ENCODE measurements at places on chromosomes 7 and 10. TPM values are rescaled to one million over a fixed set of nuclear protein-coding genes. Genes with fewer than 3 reads are reported as not detected.

The SNX8 gene
- 22.1 TPM for total RNA-seq

The ZPBP gene
- not detected for total RNA-seq

The PPP1R17 gene
- not detected for total RNA-seq

The GJD4 gene
- total RNA-seq = not detected

The DOCK1 gene
- 0.06 TPM for total RNA-seq

The OR2A12 gene
- not detected for total RNA-seq

DNA sequence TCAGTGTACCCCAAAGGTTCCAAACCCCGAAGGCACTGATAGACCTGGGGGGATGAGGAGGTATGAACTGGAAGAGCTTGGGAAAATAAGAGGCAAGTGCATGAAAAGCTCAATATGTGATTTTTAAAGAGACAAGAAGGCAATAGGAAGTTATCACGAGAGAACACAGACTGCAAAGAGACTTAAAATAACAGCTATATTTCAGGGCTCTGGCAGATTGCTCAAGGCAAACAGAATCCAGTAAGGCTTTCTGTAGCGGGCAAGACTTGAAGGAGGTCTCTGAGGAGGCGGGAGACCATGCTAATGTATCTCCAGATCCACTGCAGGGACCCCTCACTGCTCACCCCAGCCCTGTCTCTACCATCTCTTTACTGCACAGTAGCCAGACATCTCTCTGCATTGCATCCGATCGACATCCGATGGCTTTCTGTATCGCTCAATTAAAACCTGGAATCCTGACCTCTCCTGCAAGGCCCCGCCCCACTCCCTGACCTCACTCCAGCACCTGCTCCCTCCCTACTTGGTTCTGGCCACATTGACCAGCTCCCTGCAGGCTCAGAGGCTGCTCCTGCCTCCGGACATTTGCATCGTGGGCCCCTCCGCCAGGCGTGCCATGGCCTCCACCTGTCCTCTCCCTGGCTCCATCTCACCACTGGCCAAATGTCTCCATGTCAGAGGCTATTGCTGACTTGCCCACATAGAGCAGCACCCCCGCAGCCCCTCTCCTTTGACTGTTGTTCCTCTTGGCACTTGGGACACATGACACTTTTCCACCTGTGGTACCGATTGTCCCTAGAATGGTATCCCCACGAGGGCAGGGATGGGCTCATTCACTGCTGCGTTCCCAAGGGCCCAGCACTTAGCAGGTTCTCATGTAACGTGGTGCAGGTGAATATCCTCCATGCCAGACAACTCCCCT, 118.0 kb downstream of the PRKAG2 start:
- H3K4me1 ChIP-seq = peaks cover 24% of the 10 kb centered on the region
- H3K4me3 ChIP-seq = no peak overlapping the region
- H3K27ac ChIP-seq = peak overlapping the region; percentile 60
- no peaks in the 10 kb centered on the region for H3K27me3 ChIP-seq
- peaks cover 2% of the 10 kb centered on the region for H3K36me3 ChIP-seq

- no peak for DNase-seq
These were observed 47.5 kb downstream of the RNF133 start for GRCh38 chr7:122651451-122651850.

GRCh38 chr7:80302636-80303035, 168.0 kb downstream of the GNAI1 start:
- H3K27ac ChIP-seq = no peak overlapping the region
- H3K27me3 ChIP-seq = peaks cover 3% of the 10 kb centered on the region
- no peak overlapping the region for H3K4me3 ChIP-seq
- H3K36me3 ChIP-seq = no peaks in the 10 kb centered on the region
- DNase-seq = no peak
- H3K4me1 ChIP-seq = no peaks in the 10 kb centered on the region

DNA sequence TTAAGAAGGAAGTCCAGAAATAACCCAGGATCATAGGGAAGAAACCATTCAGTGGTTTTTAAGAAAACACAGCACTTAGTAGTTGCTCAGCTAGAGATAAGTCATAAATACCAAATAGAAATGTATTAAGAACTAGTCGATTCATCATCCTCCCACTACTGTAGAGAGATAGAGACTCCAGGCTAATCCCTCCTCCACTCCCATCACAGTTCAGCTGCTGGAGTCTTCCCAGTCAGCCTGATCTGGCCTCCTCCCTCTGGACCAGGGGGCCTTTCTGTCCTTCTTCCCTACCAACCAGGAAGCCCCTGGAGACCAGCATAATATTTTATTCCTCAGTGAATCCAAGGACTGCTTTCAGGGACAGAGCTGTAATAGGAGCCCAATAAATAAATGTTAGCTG, 294.1 kb upstream of the YAE1 start:
- no peak overlapping the region for H3K27ac ChIP-seq
- no peak for DNase-seq
- peaks cover 3% of the 10 kb centered on the region for H3K27me3 ChIP-seq
- H3K36me3 ChIP-seq = no peaks in the 10 kb centered on the region
- no peak overlapping the region for H3K4me3 ChIP-seq

DNA sequence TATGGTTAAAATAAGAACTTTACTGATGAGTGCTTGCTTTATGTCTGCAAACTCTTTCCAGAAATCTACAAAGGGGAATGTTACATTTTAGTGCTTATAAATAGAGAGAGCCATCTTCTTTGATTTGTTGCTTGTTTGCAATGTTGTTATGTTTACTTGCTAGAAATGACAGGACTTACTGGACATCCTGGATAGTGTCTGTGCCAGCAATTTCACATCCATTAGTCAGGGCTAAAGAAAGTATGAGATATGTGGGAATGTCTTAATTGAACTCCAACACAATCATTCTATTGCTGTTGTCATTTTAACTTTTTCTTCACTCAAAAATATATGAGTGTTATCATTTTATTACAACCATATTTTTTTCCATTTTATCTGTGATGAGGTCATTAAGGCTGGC, 453.2 kb downstream of the TNS3 start:
- no peaks in the 10 kb centered on the region for H3K36me3 ChIP-seq
- H3K4me3 ChIP-seq = no peak overlapping the region
- H3K4me1 ChIP-seq = no peaks in the 10 kb centered on the region
- peaks cover 4% of the 10 kb centered on the region for H3K27me3 ChIP-seq

GRCh38 chr10:44176311-44176710, 208.6 kb downstream of the CXCL12 start:
- H3K27me3 ChIP-seq = no peaks in the 10 kb centered on the region
- H3K27ac ChIP-seq = no peak overlapping the region
- no peak overlapping the region for H3K4me3 ChIP-seq
- H3K36me3 ChIP-seq = no peaks in the 10 kb centered on the region

DNA sequence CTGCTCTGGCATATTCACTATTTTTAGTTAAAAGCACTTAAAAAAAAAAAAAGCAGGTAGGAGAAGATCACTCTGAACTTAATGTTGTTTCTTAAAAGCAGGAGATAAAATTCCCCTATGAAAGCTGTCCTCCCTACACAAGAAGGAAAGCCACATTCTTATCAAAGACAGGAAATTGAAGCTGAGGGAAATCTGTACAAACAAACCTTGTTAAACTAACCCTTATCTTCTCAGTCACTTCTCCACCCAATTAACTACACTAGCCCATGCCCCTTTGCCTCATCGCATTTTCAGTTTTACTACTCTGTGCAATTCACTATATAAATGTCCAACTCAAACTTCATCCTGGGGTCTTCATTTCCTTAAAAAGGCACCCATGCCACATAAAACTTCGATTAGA, 2.7 kb upstream of the CDCA7L start:
- H3K27ac ChIP-seq = no peak overlapping the region
- H3K4me3 ChIP-seq = no peak overlapping the region
- H3K36me3 ChIP-seq = peaks cover 2% of the 10 kb centered on the region
- H3K27me3 ChIP-seq = peaks cover 9% of the 10 kb centered on the region

- peaks cover 14% of the 10 kb centered on the region for H3K36me3 ChIP-seq
- no peak overlapping the region for H3K4me3 ChIP-seq
- peak; percentile 41 for DNase-seq
- H3K27ac ChIP-seq = no peak overlapping the region
These were observed 163.8 kb downstream of the ELMO1 start for GRCh38 chr7:37284805-37285231.

GRCh38 chr10:5805260-5805659, 8.0 kb downstream of the GDI2 start:
- peaks cover 42% of the 10 kb centered on the region for H3K4me1 ChIP-seq
- H3K27ac ChIP-seq = no peak overlapping the region
- no peak overlapping the region for H3K4me3 ChIP-seq
- no peak for DNase-seq

GRCh38 chr7:132846086-132846485, 235.8 kb downstream of the CHCHD3 start:
- H3K36me3 ChIP-seq = peaks cover 16% of the 10 kb centered on the region
- no peaks in the 10 kb centered on the region for H3K27me3 ChIP-seq
- H3K27ac ChIP-seq = no peak overlapping the region
